ENCODE measurements at places on chromosomes 6 and 20.

GRCh38 chr6:169668203-169668847 is 33.5 kb downstream of the WDR27 start:
- no peak for DNase-seq

DNA sequence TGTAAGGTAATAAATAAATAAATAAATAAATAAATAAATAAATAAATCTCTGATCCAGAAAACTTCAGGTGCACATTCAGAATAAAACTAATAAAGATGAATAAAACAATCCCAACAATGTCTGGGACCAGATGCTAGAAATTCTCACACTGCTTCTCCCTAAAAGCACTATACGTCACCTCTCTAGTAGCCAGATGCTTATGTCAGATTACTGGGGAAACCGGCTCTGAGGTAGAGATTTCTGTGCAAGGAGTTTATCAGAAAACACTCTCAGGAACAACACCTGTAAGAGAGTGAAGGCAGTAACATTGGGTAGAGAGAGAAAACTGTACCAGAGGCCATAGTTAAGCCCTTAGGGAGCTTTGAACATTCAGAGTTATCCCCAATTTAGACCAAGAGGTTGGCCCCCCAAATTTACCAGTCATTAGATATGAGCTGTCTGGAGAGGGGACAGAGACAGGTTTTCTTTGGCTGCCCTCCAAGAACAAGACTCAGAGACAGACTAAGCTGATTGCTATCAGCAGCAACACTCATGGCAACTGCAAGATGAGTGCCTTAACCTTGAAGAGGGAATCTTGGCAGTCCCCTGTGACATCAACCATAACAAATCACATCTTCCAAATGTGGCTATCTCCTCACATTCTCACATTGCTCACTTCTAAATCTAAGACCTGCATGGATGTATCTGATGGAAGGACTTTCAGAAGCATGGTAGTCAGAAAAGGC is 151.2 kb upstream of the BMP5 start:
- DNase-seq: no peak

- no peak for DNase-seq
Measured at GRCh38 chr20:24118034-24118433, 129.5 kb upstream of the GGTLC1 start.

- DNase-seq: no peak
Measured at GRCh38 chr6:137652961-137653705, 158.9 kb upstream of the OLIG3 start.

- no peak for DNase-seq
Measured at GRCh38 chr6:132300323-132300949, 100.8 kb downstream of the MOXD1 start.

DNA sequence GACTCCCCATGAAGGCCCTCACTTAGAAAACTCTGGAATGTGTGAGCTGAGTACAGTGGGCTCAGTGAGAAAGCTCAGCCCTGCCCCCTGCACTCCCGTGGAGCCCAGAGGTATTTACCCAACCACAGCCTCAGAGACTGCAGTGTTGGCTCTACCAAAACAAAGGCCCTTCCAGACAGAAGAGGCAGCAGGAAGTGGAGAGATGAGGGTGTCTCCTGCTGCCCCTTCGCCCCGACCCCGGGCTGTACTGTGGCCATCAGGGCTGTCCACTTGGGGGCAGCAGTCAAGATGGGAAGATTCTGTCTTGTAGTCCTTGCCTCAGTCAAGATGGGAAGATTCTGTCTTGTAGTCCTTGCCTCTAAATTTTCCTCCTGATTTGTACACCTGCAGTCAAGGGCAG is 341.3 kb downstream of the TAF4 start:
- no peak for DNase-seq

- no peak for DNase-seq
Measured at GRCh38 chr6:106114492-106114891, 28.4 kb downstream of the PRDM1 start.

- DNase-seq: no peak
Measured at GRCh38 chr6:157634546-157634945, 188.5 kb upstream of the SNX9 start.

- DNase-seq: no peak
Measured at GRCh38 chr6:116858060-116858459, 19.0 kb upstream of the RFX6 start.

DNA sequence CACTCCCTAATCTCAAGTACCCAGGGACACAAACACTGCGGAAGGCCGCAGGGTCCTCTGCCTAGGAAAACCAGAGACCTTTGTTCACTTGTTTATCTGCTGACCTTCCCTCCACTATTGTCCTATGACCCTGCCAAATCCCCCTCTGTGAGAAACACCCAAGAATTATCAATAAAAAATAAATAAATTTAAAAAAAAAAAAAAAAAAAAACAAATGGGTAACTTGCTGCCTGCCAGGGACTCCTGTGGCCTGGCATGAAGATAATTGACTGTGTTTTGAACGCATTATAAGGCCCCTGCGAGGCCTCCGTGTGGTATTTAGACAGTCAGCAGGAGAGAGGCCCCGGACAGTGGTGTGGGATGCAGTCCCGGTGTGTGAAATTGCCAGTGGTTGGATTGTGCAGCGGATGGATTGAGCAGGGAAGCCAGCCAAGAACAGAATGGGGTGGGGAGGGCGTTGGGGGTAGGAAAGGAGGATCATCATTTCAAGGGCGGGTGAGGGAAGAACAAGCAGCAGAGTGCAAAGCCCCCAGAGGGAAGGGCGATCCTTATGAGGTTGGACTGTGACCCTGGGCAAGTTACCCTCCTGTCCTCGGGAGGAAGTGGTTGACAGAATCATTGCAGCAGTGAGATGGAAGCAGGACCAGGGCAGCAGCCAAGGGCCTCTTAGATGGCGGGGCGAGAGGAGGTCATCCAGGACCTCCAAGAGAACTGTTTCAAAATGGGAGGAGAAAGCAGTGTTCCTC is 43.3 kb downstream of the PPARD start:
- DNase-seq: no peak

GRCh38 chr6:111857674-111858337 is 15.4 kb downstream of the FYN start:
- DNase-seq: no peak

GRCh38 chr6:15575357-15576033 is 87.3 kb downstream of the DTNBP1 start:
- no peak for DNase-seq

DNA sequence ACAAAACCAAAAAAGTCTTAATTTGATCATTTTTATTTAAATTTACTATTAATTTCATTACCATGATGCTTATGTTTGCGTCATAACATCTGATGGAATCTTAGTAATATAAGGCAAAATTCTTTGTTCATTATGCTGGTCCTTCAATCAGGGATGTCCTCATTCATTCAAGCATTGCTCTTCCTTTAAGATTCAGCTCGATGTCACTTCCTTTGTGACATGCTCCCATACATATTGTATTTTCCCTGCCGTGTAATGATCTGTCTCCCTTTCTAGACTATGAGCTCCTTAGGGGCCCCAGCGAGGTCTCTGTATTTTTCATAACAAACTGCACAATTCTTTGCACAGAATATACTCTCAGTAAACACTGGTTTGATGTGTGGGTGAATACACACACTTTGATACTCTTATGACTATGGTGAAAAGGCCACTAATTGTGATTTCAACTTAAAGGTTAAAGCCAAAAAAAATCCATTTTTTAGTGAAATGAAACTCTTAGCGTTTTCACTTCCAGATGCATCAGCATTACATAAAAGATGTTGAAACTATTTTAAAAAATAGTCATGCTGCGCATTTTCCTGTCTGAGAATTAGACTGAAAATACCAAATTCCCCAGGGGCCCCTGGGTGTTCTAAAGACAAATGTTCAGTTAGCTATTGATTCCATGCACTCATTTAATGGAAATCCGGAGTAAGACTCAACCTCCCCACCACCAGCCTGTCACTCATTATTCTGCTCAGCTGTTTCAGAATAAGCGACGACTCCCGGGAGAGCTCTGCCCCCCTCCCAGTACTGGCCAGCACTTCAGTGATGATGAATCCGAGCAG is 169.7 kb downstream of the ATXN1 start:
- no peak for DNase-seq

DNA sequence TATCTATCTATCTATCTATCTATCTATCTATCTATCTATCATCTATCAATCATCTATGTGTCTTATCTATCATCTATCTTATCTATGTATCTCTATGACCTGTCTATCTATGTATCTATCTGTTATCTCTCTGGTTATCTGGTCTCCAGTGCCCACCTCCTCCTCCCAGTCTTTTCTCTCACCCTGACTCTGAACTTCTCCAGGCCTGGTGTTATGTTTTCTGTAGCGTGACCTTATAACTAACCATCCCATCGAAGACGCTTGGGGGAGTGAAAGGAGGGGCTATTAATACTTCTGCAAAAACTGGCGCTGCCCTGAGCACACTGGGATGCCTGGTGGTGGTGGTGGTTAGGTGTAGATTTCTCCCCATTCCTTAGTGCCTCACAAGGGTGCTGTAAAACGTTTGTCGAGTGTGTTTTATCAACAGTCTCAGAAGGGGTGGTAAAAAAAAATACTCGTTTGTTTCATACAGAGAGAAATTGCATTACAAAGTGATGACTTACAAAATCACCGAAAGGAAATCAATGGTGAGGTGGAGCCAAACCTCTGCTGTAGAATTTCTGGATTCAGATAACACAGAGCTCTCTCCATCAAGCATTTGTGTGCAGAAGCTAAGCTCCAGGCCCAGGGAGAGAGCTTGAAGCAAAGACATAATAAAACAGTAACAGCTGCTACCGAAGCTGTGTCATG is 156.2 kb downstream of the BCAS1 start:
- no peak for DNase-seq

- DNase-seq: no peak
Measured at GRCh38 chr6:12068899-12069557, 56.9 kb downstream of the HIVEP1 start.

- DNase-seq: no peak
Measured at GRCh38 chr6:41818271-41819054, 31.0 kb downstream of the TOMM6 start.

GRCh38 chr6:130178692-130179091 is 44.1 kb downstream of the SAMD3 start:
- DNase-seq: no peak

DNA sequence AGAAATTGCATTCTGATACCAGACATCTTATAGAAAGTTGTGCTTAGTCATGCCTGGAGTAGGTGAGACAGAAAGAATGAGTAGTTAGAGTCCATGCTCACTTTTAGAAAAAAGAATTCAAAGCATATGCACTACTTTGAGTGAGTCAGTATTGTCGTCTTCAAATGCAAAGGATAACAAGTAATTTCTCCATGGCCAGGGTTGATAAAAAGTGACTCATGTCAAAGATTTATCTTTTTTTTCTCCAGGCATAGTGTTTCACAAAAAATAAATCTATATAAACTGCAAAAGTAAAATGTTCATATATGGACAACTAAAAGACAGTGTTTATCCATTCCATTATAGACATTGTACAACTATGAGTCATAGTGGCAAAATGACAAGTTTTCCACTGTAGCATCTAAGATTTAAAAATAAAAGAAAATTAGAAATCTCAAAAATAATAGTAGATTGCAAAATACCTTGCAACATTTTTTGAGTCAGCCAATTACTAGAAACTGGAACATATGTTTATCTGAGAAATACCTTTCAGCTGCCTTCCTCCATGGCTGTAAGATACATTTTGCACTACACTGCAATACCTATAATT is 329.6 kb downstream of the GRIK2 start:
- no peak for DNase-seq

DNA sequence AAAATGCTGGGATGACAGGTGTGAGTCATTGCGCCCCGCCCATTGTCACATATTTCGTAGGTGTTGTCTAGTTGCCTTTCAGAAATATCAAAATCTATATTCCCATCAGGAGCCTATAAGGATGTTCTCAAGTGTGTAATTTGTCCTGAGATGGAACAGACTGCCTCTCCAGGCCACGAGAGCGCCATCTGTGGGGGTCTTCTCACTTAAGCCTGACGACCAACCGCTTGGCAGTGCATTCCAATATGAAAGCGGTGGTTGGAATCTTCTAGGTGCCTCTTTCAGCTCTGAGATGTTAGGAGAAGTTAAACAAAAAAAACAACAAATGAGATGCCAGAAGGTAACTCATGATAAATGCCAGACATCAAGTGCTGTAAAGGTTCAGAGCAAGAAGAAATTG is 488.5 kb downstream of the QKI start:
- DNase-seq: no peak

DNA sequence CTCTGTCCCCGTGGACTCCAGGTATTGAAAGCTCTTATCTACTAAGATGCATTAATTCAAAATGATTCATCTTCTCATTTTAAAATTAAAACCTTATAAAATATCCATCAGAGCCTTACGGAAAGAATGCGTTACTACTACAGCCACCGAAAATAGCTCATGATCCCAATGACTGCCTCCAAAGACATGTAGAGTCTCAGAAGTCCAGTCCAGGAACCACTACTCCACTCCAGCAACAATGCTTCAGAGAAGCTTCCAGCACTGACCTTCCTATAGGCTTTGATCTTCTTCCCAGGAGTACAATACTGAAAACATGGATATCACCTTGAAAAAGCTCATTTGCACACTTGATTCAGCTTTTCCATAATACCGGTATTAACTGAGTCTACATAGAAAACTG is 94.3 kb downstream of the CHD6 start:
- DNase-seq: no peak

DNA sequence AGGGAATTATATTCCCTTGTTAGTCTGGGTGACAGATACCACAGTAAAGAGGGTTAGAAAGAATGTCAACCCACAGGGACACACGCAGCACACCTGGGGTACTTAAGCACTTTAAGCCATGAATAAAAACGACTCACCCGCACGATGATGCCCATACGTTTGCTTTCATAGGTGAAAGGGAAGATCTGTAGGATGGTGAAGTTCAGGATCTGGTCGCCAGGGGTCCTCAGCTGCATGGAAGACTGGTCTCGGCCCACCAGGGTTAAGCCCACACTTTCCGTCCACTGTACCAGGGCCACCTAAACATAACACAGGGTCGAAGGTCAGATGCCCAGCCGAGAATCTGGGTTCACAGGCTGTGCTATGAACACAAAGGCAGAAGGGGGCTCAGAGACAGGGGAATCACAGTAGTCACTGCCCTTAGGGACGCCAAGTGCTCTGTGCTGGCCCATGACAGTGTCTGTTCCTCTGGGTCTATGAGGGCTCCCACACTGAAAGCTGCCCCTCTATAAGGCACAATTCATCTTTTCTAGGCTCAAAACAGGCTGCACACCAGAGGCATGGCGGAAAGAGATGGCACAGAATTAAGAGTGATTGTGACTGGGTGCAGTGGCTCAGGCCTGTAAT is 96.8 kb upstream of the NFATC2 start:
- no peak for DNase-seq

DNA sequence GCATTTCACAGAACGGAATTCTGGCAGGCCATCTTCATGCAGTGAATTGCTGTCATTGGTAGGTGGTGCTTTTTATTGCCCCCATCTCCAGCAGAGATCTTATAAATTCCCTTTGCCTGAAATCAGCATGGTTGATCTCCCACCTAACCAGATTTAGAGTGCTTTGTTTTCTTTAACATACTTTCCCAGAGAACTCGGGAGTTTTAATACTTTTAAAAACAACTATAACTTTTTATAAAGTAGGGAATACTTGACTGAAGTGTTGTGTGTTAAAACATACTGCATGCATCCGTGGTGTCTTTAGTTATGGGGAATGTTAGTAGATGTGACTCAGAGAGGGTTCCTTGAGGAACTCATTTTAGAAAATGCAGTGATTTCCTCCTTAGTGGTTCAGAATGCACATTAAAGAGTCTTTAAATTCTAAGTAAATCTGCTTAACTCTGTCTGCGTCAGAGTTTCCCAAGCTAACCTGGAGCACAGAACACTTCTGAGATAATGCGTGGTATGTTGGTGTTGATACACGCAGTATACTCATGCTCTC is 54.9 kb downstream of the AKAP12 start:
- no peak for DNase-seq

GRCh38 chr6:10621213-10621612 is 73.2 kb downstream of the C6orf52 start:
- DNase-seq: no peak

GRCh38 chr20:21684671-21685070 is 20.8 kb upstream of the PAX1 start:
- no peak for DNase-seq

Data from stimulated activated CD8-positive, alpha-beta memory T cell treated with anti-CD3 and anti-CD28 coated beads, Interleukin-7, amount 100 ng/mL, for 4 hours (primary cell).